Smooth muscle cell of the coronary artery (primary cell): ENCODE measurements at places on chromosomes 5 and 9. TPM values are rescaled to one million over a fixed set of nuclear protein-coding genes. Genes with fewer than 3 reads are reported as not detected.

TMC1 gene
- 0.68 and 1.3 TPM in 2 replicates for total RNA-seq

SLC36A2 gene
- total RNA-seq = 0.12 TPM in 1 of 2 replicates, not detected in the other

COQ4 gene
- total RNA-seq = 22.9 and 23.2 TPM in 2 replicates

NDUFS6 gene
- total RNA-seq = 29.8 and 43.5 TPM in 2 replicates

RPS14 gene
- total RNA-seq = 4,222 and 6,128 TPM in 2 replicates

COL15A1 gene
- total RNA-seq = 18.2 and 130 TPM in 2 replicates

MAST4 gene
- total RNA-seq = 8.5 and 13.4 TPM in 2 replicates

ZNF474 gene
- total RNA-seq = 0.23 TPM in 2 replicates

PCDHB9 gene
- total RNA-seq = 0.12 and 0.30 TPM in 2 replicates

SPINK4 gene
- total RNA-seq = not detected in 2 replicates

TNC gene
- total RNA-seq = 2.1 and 34.2 TPM in 2 replicates

INSL6 gene
- not detected in 2 replicates for total RNA-seq

C6 gene
- total RNA-seq = 0.23 and 0.59 TPM in 2 replicates

IFNK gene
- not detected in 2 replicates for total RNA-seq

OTP gene
- total RNA-seq = not detected in 2 replicates

CCNO gene
- 0.30 TPM in 1 of 2 replicates, not detected in the other for total RNA-seq

OLFML2A gene
- total RNA-seq = 0.98 and 6.2 TPM in 2 replicates

MARVELD2 gene
- 0.47 and 0.53 TPM in 2 replicates for total RNA-seq

GAPVD1 gene
- 26.8 and 29.8 TPM in 2 replicates for total RNA-seq

AHRR gene
- total RNA-seq = 7.6 and 10.7 TPM in 2 replicates

SHOC1 gene
- not detected in 2 replicates for total RNA-seq

SURF1 gene
- total RNA-seq = 20.6 and 38.1 TPM in 2 replicates

PRUNE2 gene
- total RNA-seq = 7.7 and 16.7 TPM in 2 replicates

LCNL1 gene
- 0.15 and 6.1 TPM in 2 replicates for total RNA-seq

TBCA gene
- total RNA-seq = 64.0 and 121 TPM in 2 replicates

ABCA1 gene
- total RNA-seq = 79.8 and 223 TPM in 2 replicates

PDE8B gene
- total RNA-seq = 0.15 TPM in 1 of 2 replicates, not detected in the other

SLC23A1 gene
- total RNA-seq = not detected in 2 replicates

BARHL1 gene
- total RNA-seq = not detected in 2 replicates
